ENCODE measurements at places on chromosomes 5 and 9.
A peak's percentile ranks its signal among the peaks of the same experiment; 100 is the strongest.

DNA sequence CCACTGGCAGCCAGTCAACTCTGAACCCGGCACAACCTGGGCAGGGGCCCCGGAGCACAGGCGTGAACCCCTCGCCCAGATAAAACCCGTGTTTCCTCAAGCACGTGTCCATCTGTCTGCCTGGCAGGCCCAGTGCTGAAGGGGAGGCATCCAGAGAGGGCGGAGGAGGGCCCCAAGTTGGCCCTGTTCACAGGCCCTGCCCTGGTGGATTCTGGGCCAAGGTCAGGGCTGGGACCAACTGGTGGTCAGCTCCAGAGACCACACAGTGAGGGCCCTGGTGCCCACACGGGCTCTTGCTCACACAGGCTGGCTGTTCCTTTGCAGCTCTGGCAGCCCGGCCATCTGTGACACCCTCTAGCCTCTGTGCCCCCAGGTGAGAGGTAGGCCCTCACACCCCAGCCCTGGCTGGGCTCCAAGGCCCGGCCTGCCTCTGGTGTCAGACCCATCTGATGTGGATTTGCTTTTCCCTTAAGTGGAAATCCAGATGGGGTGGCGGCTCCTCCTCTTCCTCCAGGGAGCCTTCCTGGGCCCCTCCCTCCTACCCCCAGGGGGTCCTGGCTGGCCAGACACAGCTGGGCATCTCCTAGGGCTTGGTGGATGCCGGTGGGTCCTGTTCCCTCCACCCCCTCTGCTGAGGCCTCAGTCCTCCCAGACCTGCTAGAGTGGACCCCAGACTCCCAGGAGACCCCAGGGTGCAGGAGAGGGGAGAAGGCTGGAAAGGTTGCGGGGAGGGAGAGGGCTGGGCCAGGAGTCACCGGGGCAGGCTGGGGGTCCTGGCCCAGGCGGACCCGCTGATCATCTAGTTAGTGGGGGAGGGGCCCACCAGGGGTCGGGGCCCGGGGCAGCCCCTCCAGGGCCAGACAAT is 525 bp upstream of the STPG3 start:
- DNase-seq, result no peak

DNA sequence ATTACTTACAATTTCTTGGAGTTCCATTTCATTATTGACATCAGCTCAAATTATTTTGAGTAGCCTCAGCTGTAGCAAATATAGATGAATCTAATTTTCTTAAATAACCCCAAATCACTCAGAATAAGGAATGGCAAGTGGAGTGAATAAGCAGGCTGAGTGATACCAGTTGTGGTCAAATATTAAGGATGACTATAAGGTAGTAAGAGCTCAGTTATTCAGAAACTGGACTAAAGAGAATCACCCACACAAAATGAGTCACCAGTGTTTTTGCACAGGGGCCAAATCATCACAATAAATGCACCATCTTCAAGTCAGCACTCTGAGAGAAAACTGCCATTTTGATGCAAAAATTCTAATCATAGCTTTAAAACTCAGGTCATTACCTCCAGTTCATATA is 128.9 kb upstream of the TARS1 start:
- DNase-seq, result no peak

DNA sequence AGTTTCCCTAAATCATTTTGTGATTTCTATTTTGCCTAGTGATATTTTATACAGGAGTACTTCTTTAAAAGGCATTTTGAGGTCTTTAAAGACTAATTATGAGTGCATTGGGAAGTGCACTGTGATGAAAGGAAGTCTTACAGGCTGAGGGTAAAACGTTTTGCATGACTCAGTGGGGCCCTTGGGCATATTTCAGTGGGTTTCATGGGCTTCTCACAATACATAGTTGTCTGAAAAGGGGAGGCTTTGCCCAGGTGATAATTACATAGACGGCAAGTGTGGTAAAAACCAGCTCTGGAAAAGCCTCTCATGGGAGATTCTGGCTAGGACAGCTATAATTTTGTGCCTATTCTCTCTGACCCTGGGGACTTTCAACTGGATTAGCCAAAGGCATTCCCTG is 387.2 kb downstream of the ARHGEF28 start:
- no peak for DNase-seq

GRCh38 chr5:149257889-149258705 is 13.6 kb upstream of the AFAP1L1 start:
- no peak for DNase-seq

- DNase-seq, result no peak
Measured at GRCh38 chr5:94682814-94683520, 64.5 kb downstream of the SLF1 start.

DNA sequence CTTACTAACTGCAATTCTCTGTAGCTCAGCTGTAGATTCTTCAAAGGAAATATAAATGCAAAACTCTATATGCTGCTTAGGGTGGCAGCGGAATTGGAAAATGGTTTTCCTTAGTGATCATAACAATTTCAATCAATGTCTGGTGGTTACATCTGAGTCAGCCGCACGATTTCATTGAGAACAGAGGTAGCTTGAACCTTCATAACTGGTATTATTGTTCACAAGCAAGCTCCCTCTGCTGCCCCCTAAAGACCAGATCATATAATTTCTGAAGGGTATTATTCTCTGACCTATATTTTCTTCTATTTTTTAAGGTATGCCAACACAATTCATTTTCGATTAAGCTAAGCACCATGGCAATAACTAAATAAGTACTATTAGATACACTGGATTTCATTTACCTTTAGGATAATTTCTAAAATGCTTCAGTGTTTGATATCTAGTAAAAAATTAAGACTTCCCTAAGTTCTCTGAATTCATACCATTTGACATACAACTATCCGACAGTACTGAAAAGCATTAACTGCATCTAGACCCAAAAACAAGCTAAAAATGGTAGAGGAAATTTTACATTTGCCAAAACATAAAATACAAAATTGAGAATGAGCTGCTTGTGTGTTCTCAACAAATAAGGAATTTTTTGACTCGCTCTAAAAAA is 181.1 kb upstream of the SPEF2 start:
- DNase-seq, result no peak

DNA sequence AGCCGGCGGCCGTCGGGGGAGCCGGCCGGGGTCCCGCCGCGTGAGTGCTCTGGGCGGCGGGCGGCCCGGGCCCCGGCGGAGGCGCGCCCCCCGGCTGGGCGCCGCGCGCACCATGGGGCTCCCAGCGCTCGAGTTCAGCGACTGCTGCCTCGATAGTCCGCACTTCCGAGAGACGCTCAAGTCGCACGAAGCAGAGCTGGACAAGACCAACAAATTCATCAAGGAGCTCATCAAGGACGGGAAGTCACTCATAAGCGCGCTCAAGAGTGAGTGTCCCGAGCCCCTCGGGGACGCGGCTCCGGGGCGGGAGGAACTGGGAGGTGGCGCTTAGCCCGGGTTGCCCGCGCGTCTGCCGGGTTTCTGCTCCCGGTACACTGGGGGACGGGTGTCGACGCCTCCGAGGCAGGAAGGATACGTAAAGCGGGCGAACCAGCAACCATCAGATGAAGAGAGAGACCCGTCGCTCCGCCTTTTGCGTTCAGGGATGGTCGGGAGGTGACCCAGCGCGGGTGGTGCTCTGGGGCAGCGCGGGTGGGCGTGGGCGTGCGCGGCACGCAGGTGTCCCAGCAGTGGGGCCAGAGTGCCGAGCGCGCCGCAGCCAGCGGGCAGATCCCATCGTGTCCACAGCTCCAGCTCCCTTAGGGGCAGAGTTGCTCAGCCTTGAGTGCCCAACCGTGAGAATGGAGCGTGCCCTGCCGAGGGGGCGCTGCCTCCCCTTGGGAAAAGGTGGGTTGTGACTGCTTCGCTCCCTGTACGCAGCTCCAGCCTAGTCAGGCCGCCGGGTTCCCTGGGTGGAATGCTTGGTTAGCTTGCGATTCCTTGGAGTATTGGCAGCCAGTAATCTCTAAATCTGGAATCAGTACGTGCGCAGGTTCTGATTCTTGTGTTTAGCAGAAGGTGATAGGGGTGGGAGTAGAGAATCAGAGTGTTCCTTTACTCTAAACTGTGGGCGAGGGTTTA is 753 bp downstream of the ARHGAP26 start:
- peak; percentile 32 for DNase-seq

DNA sequence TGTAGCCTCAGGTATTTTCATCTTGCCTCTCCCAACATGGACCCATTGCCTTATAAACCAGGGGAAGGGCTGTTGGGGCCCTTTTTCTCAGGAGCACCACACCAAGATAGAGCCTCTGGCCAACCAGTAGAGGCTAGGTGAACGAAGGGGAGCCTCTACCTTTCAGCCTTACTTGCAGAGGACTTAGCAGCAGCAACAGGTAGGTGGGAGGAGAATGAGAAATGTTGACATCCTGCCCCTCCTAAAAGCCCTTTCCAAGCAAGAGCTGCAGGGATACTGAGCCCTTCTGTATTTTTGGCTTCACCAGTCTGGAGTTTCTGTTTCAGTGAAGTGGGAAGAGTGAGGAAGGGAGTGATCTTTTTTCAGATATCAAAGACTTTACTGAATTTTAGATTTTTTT is 77.4 kb downstream of the MTREX start:
- DNase-seq, result no peak

DNA sequence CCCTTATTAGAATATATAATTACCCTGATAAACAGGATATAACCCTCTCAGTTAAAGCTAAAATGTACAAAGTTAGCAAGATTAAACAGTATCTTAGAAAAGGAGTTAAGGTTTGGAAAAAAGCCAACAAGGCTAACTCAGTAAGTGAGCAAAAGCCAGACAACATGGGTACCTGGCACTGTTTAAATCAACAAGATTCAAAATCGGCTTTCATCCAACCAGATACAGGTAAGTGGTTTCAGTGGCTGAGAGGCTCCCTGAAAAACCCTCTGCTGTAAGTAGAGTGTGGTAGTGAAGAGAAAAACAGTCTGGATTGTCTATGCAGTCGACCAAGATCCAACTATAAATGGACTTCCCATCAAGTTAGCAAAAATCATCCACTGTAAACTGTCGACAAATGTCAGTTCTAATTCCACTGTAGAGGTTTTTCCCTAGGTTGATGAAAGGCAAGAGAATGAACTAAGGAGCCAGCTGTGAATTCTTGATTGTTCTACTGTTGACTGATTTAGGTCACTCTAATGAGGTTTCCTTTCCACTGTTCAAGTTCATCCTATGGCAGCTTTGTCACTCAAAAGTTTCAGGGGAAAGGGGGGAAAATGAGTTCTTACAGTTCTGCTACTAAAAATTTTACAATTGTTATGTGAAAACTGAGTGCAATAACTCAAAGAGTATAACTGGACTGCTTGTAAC is 27.3 kb downstream of the ETF1 start:
- DNase-seq, result no peak

- DNase-seq, result no peak
Measured at GRCh38 chr5:142779163-142779840, 9.1 kb downstream of the ARHGAP26 start.

DNA sequence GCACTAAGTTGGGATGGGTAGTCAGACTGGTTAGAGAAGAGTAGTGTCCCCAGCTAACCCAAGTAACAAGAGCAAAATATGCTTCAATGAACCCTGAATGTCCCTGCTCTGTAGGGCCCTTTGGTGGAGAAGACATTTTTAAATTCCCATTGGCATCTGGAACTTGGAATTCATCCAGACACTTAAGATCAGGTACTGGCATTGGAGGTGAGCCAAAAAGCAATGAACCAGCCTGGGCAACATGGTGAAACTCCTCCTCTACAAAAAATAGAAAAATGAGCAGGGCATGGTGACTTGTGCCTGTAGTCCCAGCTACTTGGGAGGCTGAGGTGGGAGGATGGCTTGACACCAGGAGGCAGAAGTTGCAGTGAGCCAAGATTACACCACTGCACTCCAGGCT is 58.9 kb upstream of the ZNF618 start:
- no peak for DNase-seq

DNA sequence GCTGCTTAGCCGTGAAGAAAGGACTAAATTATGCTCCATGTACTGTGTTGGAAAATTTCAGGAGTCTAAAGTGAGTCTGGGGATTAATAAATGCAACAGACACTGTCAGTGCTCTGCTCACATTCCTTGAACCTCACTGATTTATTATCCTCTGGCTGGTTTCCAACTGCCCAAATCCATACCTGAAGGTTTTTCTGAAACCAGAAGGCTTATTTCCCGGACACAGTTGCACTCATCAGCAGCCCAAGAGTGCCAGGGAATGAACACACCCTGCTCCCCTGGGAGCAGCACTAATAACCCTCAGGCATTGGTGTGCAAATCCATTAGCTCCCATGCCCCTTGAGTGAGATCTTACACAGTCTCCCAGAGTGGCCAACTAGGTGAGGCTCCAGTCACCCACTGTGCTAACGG is 38.7 kb downstream of the F2R start:
- DNase-seq, result no peak

DNA sequence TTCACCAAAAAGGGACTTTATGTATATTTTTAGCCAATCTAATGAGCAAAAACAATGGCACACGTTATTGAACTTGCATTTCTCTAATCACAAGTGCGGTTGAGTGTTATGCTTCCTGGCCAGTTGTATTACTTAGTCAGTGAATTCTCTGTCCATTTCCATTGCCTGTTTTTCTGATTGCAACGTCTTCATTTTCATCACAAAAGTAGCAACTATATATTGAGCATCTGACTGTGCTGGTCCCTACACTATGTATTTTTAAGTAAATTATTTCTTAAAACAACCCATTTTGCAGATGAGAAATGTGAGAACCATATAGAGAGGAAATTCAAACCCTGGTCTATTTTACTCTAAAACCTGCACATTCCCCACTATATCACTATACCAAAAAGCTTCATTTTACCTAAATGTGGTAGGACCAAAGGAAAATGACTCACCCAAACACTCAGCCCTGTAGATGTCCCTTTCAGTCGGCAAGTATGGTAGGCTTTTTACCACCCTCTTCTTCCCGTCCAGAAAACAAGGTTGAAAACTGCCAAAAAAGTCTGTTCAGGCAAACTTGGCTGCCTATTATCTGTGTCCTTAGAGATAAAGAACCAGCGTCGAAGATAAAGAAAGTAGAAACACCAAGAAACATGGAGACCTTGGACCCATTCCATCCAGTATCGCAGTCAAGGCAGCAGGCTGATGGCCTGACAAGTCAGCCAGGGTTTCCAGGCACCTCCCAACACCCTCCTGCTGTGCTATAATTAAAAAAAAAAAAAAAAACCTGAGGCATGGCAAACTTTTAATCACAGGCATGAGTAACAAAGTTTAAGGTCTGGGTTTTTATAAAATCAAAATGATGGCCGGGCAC is 18.8 kb upstream of the FAM13B start:
- no peak for DNase-seq

DNA sequence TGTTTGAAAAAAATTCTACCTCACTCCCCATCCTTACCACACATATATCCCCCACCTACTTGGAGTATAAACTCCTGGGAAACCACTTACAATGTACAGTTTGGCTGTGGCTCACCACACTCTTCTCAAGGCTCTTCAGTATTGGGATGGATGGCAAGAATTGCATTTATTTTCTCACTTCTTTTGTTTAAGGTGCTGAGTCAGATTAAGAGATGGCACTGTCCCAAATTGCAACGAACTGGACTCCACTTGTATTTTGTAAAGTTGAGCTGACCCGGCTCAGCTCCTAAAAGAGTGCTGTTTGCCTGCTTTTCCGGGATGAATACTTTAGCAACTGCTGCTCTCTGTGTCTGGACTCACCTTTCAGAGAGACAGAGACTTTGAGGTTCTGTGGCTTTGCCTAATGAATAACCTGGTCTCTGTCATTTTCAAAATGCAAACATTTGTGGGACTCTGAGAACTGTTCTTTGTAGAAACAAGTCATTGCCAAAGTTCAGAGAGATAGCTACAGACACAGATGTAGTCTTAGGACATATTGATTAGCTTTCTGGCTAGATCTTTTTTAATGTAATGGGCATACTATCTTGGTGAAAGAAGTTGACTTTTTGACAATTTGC is 42.2 kb downstream of the PPP2R2B start:
- DNase-seq, result no peak

Measured in activated T-cell treated with anti-CD3 and anti-CD28 coated beads for 24 hours (primary cell).